T-helper 1 cell treated with Interleukin-12 subunit alpha and Interleukin-12 subunit beta and Interleukin-4 antibody, amounts not matched to agents 30 ng/mL and 1 ng/mL, for 36 hours (primary cell): ENCODE measurements at places on chromosomes 7 and 10. TPM values are rescaled to one million over a fixed set of nuclear protein-coding genes. Genes with fewer than 3 reads are reported as not detected.

FAM25C gene
- not detected in 2 replicates for total RNA-seq

TBXAS1 gene
- total RNA-seq, result 6.0 and 7.2 TPM in 2 replicates

PDE6C gene
- total RNA-seq, result not detected in 2 replicates

HABP2 gene
- not detected in 2 replicates for total RNA-seq

CALHM1 gene
- 0.17 and 0.25 TPM in 2 replicates for total RNA-seq

GRM3 gene
- total RNA-seq, result not detected in 2 replicates

FAM180A gene
- total RNA-seq, result not detected in 2 replicates

TRIM50 gene
- total RNA-seq, result not detected in 2 replicates

HOXA3 gene
- not detected in 2 replicates for total RNA-seq

TFEC gene
- 0.17 TPM in 1 of 2 replicates, not detected in the other for total RNA-seq

CALML5 gene
- total RNA-seq, result not detected in 2 replicates

COBL gene
- total RNA-seq, result not detected in 2 replicates
